Activated naive CD4-positive, alpha-beta T cell treated with Interleukin-2 at 50 U/mL for 16 hours (primary cell): ENCODE measurements at places on chromosomes 7 and 10.

- DNase-seq = no peak
Measured at GRCh38 chr10:23457632-23458417, 18.9 kb downstream of the OTUD1 start.

- no peak for DNase-seq
Measured at GRCh38 chr7:37052705-37053104, 328.4 kb upstream of the AOAH start.

- no peak for DNase-seq
Measured at GRCh38 chr7:38051786-38052185, 126.3 kb upstream of the STARD3NL start.

GRCh38 chr10:98790817-98791216 lies 344.1 kb upstream of the HPS1 start:
- DNase-seq = no peak

GRCh38 chr7:80647436-80647835 lies 9.0 kb downstream of the CD36 start:
- DNase-seq = no peak

GRCh38 chr10:68151453-68151852 lies 42.2 kb downstream of the MYPN start:
- no peak for DNase-seq

DNA sequence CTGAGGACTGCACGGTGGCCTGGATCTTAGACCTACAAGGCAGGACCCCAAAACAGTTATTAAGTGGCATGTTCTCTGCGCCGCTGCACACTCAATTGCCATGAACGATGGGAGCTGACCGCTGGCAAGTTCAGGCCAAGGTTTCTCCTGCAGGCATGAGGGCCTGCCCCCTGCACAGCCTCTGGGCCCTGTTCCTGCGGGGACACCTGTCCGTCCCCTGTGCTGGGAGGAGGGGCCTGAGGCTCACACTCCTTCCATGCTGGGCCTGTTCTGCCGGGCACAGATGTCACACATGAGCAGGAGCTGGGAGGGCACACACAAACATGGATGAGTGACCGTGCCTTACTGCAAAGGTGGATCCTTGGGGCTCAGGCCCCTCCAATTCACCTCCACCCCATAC lies 90.0 kb downstream of the PTPRN2 start:
- DNase-seq = no peak

DNA sequence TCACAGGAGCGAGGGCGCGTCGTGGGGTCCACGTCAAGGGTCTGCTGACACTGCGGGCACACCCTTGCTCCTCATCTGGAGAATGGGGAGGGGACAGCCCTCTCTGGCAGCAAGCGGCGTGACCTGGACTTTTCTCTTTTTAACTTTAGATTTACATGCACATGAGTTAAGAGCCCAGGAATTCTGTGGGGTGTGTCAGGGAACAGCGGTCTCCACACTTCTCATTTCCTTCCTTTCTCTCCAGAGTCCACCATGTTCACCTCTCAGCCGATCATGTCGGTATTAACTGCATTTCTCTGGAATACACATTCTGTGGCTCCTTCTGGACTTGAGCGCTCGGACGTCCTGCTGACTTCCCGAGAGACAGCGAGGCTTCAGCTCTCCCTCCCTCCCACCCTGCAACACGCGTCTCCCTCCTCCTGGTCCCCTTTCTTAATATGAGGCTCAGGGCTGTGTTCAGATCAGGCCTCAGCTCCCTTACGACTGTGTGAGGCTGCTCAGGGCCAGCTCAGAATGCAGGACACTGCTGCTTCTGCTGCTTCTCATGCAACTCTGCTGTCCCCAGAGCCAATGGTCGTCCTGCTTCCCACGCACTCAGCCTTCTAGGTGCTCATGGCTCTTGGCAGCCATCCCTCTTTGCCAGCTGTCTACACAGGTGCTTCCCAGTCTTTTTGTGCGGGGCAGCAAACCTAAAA lies 261.3 kb downstream of the ELFN1 start:
- no peak for DNase-seq

DNA sequence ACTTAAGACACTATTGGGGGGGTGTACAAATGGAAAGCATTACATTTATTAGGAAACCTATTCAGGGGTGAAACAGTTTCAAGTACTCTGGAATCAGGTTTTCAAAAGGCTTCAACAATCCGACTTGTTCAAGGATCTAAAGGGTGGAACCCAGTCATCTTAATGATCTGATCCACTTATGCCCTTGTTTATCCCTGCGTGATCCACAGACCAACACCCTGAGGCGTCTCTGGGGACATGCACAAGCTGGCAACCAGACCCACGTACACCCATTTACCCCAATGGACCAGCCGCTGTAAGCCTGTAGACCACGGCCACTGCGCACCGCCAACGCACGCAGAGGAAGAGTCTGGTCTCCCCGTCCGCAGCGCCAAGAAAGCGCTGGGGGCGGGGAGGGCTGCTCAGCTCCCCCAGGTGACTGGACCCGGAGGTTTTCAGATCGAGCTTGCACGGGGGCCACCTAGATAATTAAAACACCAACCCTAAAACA lies 13.4 kb downstream of the HNRNPF start:
- peak; percentile 49 for DNase-seq

DNA sequence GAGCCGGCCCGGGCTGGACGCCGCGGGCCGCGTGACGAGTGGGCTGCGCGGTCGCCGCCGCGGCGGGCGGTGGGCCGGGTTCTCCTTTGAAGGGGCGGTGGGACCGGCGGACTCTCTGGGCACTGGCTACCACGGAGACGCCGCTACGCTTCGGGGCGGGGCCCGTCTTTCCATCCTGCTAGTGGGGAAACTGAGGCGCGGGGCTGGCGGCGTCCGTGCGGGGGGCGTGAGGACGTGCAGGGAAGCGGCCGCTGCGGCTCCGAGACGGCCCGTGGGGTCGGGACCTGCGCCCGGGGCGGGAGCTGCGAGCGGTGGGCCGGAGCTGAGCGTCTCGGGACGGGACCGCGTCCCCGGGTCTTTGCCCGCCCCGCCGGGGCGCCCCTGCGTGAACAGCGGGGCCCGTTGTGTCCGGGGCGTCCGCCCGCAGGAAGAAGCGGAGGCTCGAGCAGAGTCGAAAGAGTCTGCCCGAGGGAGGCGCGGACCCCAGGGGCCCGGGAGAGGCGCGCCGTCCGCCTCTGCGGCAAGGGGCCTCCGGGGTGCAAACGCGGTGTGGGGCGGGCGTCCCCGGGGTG lies 548 bp upstream of the BNIP3 start:
- DNase-seq = no peak

GRCh38 chr10:91006752-91007346 lies 86.0 kb upstream of the ANKRD1 start:
- no peak for DNase-seq

DNA sequence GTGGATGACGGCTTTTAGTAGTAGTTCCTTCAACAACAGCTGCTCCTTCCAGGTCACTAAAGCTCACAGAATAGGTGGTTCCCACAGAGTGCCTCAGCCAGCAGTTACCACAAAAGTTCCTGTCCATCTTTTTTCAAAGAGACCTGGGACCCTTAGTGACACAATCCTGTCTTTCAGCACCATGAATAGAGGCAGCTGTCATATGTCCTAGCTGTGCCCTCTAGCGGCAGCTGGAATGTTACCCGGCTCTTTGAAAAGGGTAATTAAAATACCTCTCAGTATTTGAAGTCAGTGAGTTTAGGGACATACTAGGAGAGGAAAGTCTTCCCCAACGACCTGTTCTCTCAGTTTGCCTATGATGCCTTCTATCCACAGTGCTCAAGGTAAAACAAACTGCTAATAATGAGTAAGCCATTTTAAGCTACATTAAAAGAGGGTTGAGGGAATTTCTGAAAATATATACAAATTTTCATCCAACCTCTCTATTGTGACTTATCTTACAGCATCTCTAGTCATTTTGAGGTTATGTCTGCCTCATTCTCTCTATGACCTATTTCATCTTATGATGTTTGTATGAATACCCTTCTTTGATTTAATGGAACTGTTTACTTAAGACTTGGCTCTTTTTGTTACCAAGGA lies 290.8 kb downstream of the NXPH1 start:
- DNase-seq = no peak

DNA sequence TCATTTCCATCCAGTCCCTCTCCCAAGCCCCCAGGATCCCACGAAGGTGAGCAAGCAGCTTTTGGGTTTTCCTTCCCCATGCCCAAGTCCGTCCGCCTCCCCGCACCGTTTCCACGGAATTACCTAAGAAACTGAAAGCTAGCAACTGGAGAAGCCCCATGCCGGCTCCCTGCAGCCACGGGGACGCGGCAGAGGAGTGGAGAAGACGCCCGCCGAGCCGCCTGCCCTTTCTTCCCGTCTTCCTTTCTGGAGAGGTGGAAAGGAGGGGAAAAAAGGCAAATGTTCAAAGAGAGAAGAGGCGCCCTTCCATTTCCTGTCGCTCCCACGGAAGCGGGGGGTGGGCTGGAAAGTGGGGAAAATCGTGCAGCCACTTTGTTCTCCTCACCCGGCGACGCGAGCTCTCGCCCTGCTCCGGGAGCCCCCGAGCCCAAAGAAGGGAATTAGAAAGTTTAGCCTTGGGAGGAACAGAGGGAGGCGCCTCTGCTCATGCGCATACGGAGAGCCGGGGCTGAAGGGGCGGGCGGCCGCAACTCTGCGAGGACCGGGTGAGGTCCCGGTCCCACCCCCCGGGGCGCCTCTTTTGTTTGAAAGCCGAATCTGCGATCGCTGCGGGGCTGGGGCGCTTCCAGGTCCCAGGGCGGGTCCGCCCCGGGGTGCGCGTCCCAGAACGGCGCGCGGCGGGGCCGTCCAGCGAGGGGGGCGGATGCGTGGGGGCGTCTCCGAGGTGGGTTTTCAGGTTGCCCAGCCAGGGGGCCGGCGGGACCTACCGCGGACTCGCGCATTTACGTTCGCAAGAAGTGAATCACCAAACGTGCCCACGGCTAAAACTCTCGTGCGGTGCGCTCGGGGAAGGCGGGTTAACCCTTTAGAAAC lies at the start of gene LAMB1:
LAMB1 (minus strand) TSS at position 436 of the 873 bp plus-strand sequence; CDS start at position 160, 276 bp downstream.
- no peak for DNase-seq

GRCh38 chr10:123926401-123927264 lies 35.0 kb upstream of the CPXM2 start:
- no peak for DNase-seq

DNA sequence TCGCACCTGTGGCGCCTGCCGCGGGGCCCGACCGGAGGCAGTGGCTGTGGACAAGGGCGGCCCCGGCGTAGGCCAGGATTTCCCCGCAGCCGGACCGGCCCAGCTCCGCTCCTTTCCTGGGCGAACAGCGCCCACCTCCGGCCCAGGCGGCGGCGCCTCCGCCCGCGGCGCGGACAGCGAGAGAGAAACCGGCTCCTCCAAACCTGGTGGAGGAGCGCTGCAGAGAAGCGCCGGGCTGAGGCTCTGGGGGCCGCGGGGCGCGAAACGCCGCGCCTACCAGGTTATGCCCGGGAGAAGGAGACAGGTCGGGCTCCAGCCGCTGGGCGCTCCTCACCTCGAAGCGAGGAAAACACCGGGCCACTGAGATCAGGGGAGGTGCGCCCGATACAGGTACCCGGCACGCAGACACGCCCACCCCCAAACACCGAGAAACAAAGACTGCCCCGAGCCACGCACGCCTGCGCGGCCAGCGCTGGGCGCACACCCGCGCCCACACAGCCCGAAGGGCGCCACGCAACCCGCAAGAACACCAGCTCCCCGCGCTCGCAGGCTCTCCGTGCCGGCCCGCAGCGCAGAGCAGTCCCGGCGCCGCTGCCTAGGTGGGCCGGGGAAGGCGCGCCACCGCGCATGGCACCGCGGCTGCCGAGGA lies 3.3 kb downstream of the GRID1 start:
- no peak for DNase-seq

GRCh38 chr7:20804345-20804744 lies 17.7 kb upstream of the SP8 start:
- DNase-seq = no peak

- DNase-seq = peak; percentile 48
Measured at GRCh38 chr10:33180390-33180789, 154.1 kb downstream of the NRP1 start.

DNA sequence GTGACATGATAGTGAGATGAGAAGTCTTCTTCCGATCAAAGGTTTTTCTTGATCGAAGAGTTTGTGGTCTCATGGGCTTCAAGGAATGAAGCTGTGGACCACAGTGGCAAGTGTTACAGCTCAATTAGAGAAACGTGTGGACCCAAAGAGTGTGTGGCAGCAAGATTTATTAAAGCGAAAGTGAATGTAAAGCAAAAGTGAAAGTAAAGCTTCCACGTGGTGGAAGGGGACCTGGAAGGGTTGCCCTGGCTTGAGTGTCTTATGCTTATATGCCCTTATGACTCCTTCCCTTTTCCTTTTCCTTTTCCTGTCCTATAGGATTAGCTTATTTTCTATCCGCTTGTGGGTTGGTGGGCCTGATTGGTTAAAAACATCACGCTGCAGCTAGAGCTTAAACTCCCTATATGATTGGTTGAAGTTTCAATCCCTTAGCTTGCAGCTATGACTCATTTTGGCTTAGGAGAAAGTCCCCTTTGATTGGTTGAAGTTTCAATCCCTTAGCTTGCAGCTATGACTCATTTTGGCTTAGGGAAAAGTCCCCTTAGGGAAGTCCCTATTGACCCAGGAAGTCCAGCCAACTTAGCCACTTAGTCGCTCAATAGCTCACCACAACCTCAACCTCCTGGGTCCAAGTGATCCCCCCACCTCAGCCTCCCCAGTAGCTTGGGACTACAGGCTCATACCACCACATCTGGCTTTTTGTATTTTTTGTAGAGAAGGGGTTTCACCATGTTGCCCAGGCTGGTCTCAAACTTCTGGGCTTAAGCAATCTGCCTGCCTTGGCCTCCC lies 34.7 kb downstream of the MRPS24 start:
- peak; percentile 46 for DNase-seq

DNA sequence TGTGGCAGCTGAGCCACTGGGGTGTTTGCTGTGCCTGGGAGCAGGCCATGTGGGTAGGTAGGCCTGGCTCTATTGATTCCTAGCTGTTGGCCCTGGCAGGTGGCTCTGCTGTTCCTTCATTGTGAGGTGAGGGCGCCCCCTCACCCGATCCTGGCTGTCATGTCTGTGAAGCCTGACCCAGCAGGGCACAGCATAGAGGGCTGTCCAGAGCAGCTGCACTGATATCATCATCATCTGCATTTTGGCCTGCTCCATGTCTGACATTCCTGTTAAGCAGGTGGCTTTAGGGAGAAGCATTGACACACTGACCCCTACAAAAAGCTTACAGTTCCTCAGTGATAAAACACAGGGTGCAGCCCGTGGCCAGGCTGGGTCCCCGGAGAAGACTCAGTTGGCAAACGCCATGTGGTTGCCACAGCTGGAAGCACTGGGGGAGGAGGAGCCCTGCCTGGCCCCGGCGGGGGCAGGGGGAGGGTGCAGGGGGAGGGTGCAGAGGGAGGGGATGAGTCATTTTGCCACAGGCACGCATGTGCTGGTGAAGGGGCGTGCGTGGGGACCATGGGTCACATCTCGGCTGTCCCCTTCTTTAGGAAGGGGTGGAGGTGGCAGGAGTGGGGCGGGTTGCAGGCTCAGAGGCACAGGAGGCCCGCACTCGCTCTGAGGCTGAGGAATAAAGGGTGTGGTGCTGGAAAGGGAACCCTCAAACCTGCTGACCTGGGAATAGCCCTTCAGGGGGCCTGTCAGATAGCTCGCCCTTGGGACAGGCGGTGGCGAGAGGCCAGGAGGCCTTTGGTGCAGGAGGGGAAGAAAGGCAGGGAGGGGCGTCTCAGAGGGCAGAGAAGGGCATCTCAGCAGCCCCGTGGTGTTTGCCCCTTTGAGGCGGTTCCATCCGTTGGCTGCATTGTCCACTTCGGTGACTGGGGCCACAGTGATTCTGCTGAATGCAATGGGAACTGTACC lies 31.6 kb downstream of the IKZF1 start:
- DNase-seq = peak; percentile 88

GRCh38 chr10:119970963-119971362 lies 78.4 kb downstream of the SEC23IP start:
- DNase-seq = no peak

GRCh38 chr7:26789481-26790184 lies 74.8 kb downstream of the SKAP2 start:
- no peak for DNase-seq
